ENCODE measurements at places on chromosomes 3 and 15.

GRCh38 chr3:135989242-135989641 lies 23.7 kb downstream of the PPP2R3A start:
- no peak for DNase-seq

GRCh38 chr3:71051893-71052687 lies 531.4 kb downstream of the FOXP1 start:
- no peak for DNase-seq

DNA sequence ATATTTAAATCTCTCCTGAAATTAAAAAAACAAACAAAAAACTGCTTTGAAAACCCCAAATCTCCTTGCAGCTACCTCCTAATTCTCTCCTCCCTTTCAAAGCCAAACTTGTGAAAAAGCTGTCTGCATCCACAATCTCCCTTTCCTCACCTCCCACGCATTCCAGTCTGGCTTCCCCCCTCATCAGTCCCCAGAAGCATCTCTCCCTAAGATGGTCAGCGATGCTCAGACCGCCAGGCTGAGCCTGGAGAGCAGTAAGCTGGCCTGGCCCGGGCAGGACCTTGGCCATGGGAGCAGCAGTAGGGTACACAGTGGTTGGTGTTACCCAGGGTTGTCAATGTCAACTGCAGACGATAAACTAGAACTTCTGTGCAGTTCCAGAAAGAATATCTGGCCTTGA lies 32.9 kb upstream of the BLM start:
- no peak for DNase-seq

GRCh38 chr3:128563439-128563838 lies 70.4 kb upstream of the GATA2 start:
- no peak for DNase-seq

DNA sequence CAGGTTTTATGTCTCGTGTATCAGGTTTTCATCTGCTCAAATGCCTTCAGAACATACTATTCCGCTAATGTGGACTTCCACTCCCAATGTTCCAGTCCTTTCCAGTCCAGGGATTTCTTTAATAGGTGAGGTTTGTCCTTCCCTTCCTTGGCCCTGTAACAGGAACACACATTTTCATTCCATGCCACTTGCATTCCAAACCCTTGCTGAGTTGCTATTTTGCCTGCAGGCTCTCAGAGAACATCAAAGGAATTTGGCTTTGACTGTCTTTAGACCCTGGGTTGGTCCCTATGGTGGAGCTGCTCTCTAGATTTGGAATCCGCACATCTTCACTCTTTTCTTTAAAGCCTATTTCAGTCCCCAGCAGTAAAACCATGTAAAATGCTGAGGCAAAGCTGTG lies 12.3 kb upstream of the ALCAM start:
- DNase-seq = no peak

- no peak for DNase-seq
Observed at GRCh38 chr3:13122081-13123012, 49.1 kb upstream of the IQSEC1 start.

GRCh38 chr15:100723315-100723801 lies 121.0 kb downstream of the ASB7 start:
- DNase-seq = no peak
